ENCODE measurements at places on chromosomes 7 and 10.

DNA sequence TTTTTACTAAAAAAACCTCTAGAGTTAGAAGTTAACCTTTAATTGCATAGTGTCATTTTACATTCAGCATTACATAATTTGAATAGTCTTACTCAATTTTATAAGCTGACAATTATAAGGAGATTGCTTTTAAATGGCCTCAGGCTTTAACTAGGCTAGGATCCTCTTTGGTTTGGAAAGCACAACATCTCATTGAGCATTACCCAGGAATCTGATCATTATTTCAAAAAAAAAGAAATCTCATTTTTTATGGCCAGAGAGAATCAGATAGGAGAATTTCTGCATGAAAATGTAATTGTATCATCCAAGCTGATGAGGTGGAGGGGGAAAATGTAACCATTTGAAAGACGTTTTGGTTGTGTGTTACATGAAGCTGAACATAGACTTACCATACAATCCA lies 324.9 kb upstream of the POT1 start:
- no peak for DNase-seq

- no peak for DNase-seq
Observed at GRCh38 chr7:118325450-118325808, 100.9 kb downstream of the ANKRD7 start.

GRCh38 chr10:72126184-72126871 lies 38.0 kb upstream of the SPOCK2 start:
- peak; percentile 4 for DNase-seq

- DNase-seq = no peak
Observed at GRCh38 chr10:34713875-34714274, 101.2 kb downstream of the PARD3 start.

GRCh38 chr10:126006906-126007305 lies 110.5 kb downstream of the FANK1 start:
- no peak for DNase-seq

GRCh38 chr7:107111196-107111595 lies 57.6 kb upstream of the HBP1 start:
- DNase-seq = no peak

GRCh38 chr10:117537904-117538524 lies 4.5 kb upstream of the EMX2 start:
- DNase-seq = peak; percentile 25

- DNase-seq = no peak
Observed at GRCh38 chr7:51011710-51012350, 229.1 kb upstream of the GRB10 start.

DNA sequence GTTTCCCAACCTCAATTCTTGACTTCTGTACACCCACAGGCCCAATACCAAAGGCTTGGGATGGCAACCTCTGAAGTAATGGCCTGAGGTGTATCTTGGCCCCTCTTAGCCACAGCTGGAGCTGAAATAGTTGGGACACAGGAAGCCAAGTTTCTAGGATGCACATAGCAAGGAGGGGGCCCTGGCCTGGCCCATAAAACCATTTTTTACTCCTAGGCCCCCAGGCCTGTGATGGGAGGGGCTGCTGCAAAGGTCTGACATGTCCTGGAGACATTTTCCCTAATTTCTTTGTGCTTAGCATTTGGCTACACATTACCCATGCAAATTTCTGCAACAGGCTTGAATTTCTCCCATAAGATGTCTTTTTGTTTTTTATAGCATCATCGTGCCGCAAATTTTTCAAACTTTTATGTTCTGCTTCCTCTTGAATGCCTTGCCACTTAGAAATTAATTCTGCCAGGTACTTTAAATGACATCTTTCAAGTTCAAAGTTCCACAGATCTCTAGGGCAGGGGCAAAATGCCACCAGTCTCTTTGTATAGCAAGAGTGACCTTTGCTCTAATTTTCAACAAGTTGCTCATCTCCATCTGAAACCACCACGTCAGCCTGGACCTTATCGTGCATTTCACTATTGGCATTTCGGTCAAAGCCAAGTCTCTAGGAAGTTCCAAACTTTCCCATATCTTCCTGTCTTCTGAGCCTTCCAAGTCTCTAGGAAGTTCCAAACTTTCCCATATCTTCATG lies 490.8 kb downstream of the IPMK start:
- no peak for DNase-seq

GRCh38 chr10:22320591-22321155 lies at the start of gene BMI1:
Gene BMI1 (plus strand): TSS chr10:22321099. CDS start chr10:22326450, 5,351 bp downstream.
- DNase-seq = no peak

DNA sequence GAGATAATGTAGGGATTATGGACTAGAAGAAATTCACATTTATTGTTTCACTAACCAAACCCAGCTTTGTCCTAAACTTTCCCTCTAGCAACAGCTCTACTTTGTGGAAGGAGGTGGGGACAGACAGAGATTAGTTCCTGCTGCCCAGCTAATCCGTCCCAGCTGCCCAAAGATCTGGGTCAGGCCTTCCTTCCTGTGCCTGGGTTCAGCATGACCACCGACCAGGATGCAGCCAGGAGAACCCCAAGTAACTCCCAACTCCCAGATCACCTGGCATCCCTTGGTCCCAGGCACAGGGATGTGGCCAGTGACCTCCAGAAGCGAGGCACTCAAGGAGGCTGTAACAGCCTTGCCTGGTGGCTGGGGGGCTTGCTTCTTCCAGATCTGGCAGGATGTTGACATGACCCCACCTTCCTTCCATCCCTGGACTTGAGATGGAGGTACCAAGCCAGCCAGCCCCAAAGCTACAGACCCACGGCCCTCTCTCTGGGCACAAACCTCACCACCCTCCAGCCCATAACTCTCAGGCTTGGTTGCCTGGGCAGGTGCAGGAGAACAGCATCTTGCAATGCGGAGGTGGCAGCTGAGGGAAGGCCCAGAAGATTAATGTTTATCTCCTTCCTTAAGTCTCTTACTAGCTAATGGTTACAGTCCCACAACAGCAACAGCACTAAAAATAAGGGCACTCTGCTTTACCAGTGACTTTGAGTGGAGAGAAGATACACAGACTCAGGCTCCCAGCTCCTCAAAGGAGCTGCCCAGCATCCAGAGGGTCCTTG lies 11.1 kb downstream of the CAMK2G start:
- DNase-seq = no peak

DNA sequence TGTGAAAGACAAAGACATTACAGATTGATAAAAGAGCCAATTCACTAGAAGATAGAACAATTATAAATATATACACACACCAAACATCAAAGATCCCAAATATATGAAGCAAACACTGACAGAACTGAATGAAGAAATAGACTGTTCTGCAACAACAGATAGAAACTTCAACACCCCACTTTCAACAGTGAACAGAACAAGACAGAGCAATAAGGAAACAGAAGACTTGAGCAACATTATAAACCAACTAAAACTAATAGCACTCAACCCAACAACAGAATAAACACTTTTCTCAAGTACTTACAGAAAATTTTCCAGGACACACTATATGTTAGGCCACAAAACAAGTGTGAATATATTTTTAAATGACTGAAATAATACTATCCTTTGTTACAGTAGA lies 10.9 kb downstream of the CDCA7L start:
- DNase-seq = no peak

- no peak for DNase-seq
Observed at GRCh38 chr10:43595739-43596298, 10.4 kb upstream of the ZNF485 start.

- no peak for DNase-seq
Observed at GRCh38 chr10:23384364-23384763, 39.8 kb upstream of the C10orf67 start.

GRCh38 chr10:62186999-62187675 lies 81.5 kb downstream of the RTKN2 start:
- peak; percentile 14 for DNase-seq

DNA sequence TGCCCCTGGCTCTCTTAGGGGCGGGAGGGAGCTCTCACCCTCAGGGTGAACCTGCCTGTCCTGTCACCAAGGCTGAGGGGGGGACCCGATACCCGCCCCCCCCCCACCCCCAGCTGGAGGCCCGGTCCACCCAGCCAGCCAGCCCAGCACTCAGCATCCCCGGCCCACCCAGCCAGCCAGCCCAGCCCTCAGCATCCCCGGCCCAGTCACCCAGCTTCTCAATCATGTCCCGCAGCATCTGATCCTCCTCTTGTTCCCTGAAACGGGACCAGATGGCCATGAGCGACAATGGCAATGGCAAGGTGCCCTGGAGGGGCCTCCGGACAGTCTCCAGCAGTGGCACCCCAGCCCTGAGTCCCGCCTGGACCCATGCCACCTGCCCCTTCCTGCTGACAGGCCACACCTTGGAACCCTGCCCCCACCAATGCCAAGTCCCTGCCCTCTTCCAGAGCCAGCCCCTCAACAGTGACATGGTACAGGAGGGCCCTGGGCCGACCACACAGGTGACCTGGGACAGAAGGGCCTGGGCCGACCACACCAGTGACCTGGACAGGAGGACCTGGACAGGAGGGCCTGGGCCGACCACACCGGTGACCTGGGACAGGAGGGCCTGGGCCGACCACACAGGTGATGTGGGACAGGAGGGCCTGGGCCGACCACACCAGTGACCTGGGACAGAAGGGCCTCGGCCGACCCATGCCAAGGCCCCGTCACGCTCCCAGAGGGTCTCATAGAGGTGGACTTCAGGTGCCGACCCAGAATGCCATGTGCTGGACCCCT lies 24.2 kb downstream of the MICALL2 start:
- no peak for DNase-seq

DNA sequence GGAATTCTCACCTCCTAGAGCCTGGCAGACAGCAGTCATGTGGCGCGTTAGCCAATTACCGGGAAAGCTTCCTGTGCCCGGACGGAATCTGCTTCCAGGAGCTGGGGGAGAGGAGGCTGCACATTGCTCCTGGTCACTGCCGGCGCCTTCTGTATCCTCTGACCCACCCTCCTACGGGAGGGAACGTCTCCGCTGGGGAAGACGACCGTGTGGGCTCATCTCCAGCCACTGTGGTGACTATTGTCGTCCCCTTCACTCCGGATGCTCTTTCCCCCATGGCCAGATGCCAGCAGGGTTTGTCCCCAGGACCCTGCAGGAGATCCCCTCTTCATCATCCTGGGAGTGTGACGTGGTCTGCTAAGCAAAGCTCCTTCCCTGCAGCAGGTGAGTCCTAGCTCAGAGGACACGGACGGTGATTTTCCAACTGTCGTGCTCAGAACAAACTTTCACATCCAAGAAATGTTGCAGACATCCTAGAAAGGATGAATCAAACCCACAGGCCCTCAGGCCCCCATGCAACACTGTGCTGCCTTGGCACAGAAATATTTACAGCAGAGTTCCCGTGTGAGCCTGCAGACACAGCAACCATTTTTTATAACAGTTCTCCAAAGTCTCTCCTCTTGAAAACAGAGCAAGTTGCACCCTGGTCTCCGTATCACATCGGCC lies 29.6 kb upstream of the FAM20C start:
- no peak for DNase-seq

- DNase-seq = no peak
Observed at GRCh38 chr7:98256431-98256830, 4.4 kb upstream of the TECPR1 start.

- peak; percentile 64 for DNase-seq
Observed at GRCh38 chr10:126872768-126873167, 32.5 kb upstream of the DOCK1 start.

DNA sequence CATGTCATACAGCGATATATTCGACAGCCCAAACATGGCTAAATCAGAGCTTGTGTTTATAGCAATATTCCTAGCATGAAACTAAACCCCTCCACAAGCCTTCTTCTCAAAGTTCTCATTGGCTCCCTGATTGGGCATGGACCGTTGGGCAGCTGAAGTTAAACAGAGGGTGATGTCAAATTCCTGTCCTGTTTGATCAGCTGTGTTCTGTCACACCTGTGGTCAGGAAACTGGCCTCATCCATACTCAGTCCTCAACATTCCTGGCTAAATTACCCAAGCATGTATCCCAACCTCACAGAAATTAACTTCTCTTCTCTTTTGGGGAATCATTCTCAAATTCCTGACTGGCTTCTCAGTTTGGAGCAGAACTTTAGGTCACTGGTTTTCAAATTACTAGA lies 107.9 kb downstream of the ODAD2 start:
- no peak for DNase-seq

GRCh38 chr7:85424298-85424697 lies 237.4 kb upstream of the SEMA3D start:
- no peak for DNase-seq

DNA sequence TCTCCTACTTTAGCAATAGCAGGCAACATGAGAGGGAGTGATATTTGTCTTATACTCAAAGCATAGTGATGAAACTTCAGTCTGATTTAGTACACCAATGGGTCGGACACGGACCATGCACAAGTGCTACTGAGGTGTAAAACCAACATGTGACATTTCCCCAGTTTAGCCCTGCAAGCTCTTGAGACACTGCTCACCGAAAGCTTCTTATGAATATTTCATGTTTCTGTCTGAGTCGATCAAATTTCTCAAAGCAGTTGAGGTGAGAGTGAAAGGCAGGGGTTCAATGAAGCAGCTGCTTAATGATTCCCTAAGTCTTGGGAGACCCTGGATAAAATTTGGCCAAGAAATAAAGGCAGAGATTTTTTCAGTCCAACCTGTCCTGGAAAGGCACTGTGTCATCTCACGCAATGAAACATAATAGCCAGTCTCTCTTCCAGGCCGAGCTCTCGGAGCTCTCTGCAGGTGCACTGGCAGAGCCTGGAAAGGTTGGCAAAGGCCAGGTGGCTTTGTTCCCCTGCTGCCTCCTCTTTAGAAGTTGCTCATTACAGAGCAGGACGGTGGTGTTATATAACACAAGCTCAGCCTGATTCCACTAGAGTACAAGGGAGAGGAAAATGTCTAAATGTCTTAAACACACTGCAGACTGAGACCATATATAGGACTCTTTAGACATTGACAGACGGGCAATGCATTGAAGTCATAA lies 33.9 kb upstream of the XPNPEP1 start:
- DNase-seq = no peak

- DNase-seq = peak; percentile 5
Observed at GRCh38 chr10:48399056-48399541, 92.6 kb downstream of the MAPK8 start.

- no peak for DNase-seq
Observed at GRCh38 chr7:134470864-134471263, 12.0 kb upstream of the AKR1B1 start.

- DNase-seq = no peak
Observed at GRCh38 chr10:59314268-59314667, 48.1 kb downstream of the FAM13C start.

GRCh38 chr7:18927134-18927533 lies 190.3 kb downstream of the TWIST1 start:
- no peak for DNase-seq

GRCh38 chr7:36289833-36290661 lies 99.6 kb upstream of the ANLN start:
- DNase-seq = no peak

DNA sequence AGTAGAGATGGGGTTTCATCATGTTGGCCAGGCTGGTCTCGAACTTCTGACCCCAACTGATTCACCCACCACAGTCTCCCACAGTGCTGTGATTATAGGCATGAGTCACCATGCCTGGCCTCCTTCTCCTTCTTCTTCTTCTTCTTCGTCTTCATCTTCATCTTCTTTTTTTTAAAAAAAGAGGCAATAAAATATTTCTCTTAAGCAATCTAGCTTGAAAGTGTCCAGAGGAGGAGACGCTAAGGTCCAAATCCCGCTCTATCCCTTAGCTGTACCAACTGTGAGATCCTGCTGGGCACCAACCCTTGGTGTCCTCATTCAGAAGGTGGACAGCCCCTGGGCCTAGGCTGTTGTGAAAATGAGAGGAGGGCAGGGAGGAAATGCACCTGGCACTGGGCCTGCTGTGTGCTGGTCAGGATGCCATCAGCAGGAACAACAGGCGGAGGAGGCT lies 13.9 kb upstream of the PSAP start:
- no peak for DNase-seq

GRCh38 chr7:100723732-100724275 lies 3.5 kb downstream of the EPO start:
- DNase-seq = peak; percentile 18
